ENCODE measurements at places on chromosomes 12 and 14.

DNA sequence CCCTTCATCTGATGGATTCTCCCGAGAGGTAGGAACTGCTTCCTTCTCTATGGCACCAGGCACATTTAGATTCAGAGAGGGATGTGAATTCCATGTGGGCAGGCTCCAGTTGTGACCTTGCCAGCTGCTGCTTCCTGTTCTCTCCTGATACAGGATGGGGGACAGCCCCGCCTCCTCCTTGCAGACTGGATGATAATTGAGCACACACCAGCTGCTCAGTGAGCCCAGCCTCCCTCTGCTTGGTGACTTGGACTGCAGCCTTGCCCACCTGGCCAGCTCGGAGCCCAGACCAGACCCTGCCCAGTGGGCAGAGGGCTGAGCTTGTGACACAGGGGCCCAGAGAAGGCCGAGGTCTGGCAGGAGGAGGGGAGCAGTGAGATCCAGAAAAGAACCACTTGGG lies 90.2 kb downstream of the CALM1 start:
- DNase-seq = no peak

DNA sequence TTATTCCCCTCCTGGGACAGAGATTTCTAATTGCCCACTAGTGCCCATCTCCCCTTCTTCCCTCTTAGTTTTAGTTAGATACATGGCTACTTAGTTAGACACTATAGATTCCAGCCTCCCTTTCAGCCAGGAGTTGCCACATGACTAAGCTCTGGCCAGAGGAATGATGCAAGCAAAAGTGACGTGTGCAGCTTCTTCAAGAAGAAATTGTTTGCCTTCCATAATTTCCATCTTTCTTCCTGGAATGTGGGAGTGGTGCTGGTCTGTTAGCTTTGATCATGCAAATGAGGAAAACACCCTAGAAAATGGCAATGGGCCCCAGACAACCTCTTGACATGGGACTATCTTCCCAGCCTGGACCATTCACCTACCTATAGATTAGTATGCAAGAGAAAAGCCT lies 21.4 kb downstream of the CCDC177 start:
- DNase-seq = no peak

DNA sequence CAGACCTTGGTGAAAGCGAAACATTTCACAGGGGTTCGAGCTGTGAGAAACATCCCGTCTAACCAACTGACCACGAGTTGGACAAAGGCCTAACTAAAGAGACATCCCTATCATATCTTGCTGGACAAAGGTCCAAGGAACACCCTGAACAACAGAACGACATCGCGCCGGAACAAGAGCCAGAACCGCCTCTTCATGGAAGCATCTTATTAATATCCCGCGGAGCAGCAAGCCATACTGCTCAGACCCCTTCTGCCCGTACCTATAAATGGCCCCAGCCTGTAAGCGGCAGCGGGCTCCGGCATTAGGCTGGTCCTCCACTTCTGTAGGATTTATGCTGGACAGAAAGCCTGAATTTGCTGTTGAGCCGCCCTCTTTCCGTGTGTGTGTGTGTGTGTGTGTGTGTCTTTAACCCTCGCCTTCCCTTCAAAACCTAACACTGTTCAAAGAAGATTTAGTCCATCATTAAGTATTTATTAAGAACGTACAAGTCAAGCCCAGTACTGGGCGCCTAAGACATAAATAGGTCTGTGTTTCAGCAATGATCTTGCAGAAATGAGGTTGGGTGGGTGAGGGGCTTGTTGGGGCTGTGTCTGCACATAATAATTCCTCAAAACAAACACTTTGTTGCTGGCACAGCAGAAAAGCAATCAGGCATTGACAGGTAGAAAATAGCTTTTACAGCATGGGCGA lies 1.9 kb downstream of the SLC6A15 start:
- DNase-seq = no peak

GRCh38 chr12:130063866-130064265 lies 98.4 kb upstream of the FZD10 start:
- no peak for DNase-seq

DNA sequence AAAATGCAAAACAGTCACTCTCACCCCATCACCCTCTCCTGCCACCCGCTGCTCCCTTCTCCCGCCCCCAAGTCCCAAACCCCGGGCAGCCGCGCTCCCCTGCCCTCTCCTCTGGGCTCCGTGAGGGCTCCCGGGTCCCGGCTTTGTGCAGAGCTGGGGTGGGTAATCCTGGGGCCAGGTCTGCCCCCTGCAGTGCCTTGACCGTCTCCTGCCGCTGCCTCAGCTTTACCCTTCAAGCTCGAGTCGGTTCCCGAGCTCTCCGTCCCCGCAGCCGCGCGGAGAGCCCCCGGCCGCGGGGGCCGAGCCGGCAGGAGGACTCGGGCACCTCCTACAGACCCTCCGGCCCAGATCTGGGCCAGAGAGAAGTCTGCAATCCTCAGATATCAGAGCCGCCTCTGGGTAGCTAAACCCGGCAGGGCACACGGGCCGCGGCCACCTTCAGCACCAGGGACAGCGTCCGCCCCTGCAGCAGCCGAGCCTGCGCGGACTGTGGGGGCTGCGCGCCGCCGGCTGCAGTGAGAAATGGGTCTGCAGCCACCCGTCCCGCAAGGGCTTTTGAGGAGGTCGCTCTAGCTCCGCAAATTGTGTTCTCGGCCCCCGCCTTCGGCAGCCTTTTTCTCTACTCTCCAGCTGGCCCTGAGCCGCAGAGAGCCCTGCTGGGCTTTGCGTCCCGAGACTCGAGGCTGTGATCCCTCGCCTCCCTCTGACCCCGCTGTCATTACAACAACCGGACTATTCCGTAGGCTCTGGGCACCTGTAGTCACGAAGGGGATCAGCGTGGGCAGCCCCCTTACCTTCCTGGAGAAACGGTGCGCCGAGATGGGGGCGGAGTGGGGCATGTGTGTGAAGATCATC lies 1.2 kb downstream of the PRMT8 start:
- no peak for DNase-seq

DNA sequence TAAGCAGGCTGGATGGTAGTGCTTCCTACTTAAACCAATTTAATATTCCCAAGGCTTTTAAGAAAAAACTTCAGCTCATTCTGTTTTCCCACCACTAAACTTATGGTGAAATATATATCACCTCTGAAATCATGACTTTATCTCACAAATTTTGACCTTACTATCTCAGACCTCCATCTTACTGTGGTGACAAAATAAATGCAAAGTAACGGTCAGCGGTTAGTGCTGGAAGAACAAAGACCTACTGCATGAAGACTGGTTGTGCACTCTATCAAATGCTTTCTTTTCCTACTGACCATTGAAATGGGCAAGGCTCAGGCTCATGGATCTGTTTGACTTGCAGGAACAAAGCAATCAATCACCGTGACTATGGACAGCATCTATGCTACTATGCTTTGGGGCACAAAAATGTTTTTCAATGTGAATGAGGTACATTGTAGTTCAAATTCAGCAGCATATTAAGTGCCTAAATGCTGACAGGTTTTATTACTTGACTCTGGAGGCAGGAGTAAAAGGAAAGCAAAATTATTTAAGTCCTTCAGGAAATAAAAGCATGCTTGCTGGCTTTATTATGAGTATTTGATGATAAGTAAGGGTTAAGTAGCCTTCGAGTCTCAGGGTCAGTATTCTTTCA lies 43.1 kb upstream of the GTF2A1 start:
- DNase-seq = no peak

GRCh38 chr14:28690029-28690692 lies 76.4 kb upstream of the FOXG1 start:
- no peak for DNase-seq

All from CMK (cell line).